Dermis microvascular lymphatic vessel endothelial cell (primary cell): ENCODE measurements at places on chromosomes 4 and X.

DNA sequence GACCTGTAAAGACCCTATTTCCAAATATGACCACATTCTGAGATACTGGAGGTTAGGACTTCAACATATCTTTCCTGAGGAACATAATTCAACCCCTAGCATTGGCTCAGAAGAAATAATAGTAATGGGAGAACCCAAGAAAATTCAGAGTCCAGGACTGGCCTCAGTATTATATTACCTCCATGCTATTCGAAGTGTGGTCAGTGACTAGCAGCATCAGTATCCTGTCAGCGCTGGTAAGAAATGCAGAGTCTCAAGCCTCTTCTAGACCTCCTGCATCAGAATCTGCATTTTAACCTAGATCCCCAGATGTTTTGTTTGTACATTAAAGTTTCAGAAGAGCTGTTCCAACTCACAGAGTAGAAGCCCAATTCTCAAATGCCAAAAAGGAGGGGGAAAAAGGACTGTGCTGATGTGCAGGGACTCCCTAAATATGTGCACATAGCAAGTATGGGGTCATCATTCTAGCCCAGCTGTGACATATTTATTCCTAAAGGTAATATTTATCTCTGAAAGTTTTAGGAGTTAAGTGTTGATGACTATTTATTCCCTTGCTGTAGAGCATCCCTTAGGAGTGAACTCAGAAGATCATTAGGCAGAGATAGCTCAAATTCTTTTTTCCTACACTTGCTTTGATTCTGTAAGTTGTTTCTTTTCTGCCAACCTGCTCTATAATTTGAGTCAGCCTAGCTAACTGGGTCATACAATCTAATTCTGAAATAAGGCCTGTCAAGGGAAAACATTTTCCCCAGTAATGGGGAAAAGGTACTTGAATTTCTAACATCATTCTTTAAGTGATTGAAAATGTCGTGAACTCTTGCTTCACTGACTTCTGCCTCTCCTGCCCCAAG, 361.9 kb downstream of the ARHGAP24 start:
- DNase-seq = no peak

- no peak for DNase-seq
Measured at GRCh38 chrX:15438332-15438731, 54.1 kb upstream of the VEGFD start.

- no peak for DNase-seq
Measured at GRCh38 chrX:6203462-6204215, 25.0 kb downstream of the NLGN4X start.

- peak; percentile 73 for DNase-seq
Measured at GRCh38 chr4:145954924-145955339, 16.3 kb upstream of the ZNF827 start.

- peak; percentile 99 for DNase-seq
Measured at GRCh38 chr4:125314676-125315575, at the start of gene FAT4. Gene FAT4, plus strand, starts transcription at chr4:125314955. Its CDS starts 1,457 bp downstream, at chr4:125316412.

GRCh38 chrX:110383414-110383813, 24.8 kb downstream of the RTL9 start:
- DNase-seq = no peak

DNA sequence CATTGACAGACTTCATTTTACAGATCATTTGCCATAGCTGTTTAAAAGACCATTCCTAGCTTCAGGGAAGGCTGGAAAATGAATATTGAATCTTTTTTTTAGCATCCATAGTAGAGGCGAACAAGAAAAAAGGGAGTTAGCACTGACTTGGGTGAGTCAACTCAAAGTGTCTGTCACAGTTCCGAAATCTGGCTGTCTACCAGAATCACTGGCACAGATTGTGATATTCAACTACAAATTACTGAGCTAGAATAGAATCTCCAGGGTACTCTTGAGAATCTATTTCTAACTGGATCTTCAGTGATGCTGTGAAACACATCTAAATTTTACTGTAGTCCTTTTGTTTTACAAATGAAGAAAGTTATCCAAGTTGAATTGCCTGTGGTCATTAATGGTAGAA, 31.5 kb downstream of the SEC24B start:
- DNase-seq = no peak

- no peak for DNase-seq
Measured at GRCh38 chr4:188660796-188661195, 521.6 kb downstream of the TRIML1 start.

- no peak for DNase-seq
Measured at GRCh38 chr4:80740375-80740774, 290.1 kb upstream of the BMP3 start.

GRCh38 chrX:2410279-2411020, 90.3 kb downstream of the DHRSX start:
- no peak for DNase-seq

DNA sequence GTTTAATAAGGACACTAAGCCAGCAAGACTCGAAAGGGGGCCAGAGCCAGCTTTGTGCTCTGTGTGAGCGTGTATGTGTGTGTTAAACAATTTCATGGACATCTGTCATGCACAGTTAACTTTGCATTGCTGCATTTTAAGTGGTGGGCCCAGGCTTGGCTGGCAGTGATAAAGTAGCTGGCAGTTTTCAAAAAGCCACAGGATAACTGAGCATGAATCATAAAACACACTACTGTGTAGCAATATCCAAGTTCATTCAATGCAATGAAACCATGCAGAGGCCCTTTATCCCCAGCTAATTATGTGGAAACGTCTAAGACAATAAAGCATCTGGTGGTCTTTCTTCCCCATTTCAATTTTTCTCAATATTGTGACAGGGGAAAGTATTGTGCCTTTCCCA, 132.9 kb downstream of the NKX6-1 start:
- no peak for DNase-seq

DNA sequence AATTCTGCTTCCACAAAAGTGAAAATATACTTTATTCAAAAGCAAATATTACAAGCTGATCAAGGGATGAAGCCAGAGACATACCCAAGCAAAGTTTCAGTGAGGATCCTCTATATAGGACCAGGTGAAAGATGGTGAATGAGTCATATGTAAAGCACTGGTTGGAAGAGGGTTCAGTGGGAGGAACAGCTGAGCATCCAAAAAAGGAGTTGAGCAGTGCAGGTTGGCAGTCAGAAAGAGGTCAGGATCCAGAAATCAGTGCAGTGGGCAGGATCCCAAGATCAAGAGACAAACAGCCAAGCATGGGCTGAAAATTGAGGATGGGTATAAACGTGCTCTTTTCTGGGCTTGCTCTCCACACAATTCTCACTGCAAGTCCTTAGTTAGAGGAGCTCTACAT, 30.3 kb downstream of the OTC start:
- DNase-seq = no peak

DNA sequence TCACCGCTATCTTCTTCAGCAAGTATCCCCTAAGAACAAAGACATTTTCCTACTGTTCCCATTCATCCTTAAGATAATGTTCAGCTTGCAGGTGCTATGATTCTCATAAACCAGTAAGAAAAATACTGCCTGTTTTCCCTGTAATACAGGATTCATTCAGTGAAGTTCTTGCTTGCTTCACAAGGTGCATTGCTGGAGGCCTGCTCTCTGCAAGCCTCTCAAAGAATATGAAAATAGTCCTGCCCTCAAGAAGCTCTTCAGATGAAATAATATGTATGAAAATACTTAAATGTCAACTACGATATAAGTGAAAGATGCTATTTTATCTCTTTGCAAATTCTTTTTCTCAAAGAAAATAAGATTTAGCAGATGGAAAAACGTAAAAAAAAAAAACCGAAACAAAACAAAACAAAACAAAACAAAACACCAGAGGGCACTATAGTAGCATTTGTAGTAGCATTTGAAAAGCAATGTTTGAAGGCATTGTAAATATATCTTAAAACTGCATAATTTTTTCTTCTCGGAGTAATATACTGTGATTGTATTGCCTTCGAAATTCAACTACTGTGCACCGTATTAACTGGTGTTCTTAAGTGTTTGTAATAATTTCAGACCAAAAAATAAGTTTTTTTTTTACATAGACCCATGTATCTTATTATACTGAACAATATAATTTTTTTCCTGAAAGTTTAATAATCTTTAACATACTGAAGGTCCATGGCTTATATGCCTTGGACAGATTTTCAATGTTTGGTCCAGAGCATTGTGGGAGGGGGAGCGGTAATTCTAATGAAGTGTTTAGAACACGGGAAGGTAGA, 26.0 kb downstream of the ADH4 start:
- no peak for DNase-seq

DNA sequence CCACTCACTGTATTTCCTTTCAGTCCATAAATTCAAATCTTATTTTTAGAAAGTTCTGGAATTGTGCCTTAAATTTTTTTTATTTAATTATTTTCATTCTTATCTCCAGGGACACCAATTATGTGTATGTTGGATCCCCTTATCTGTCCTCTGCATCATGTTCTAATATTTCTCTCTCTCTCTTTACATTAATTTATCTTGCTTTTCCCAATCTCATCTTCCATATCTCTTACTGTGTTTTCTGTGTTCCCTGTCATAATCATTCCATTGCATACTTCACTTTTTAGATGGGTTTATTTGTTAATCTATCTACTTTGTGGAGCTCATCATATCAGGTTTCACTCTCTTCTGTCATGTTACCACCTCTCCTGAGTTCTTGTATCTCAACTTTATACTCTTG, 37.4 kb downstream of the PPP2R2C start:
- DNase-seq = no peak

GRCh38 chr4:78951862-78952472, 12.7 kb upstream of the PAQR3 start:
- DNase-seq = peak; percentile 29

GRCh38 chrX:131830400-131831184, 192.5 kb upstream of the STK26 start:
- DNase-seq = peak; percentile 83

DNA sequence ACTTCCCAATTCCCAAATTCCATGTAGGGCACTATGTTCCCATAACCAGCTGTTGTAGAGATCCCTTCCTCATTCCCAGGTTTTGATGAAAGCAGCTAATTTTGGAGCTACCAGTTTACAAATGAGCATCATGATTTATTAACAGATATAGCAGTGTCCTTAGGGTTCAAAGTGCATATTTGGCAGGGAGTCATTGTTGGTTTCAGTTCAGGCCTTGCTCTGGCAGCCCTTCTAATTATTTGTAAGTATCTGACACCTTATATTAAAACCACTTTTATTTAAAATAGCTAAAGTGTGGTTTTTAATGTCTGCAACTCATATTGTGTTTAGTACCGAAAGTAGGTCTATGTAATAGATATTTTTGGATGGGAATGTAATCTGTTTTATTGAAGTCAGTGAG, 518.5 kb downstream of the TLL1 start:
- no peak for DNase-seq

DNA sequence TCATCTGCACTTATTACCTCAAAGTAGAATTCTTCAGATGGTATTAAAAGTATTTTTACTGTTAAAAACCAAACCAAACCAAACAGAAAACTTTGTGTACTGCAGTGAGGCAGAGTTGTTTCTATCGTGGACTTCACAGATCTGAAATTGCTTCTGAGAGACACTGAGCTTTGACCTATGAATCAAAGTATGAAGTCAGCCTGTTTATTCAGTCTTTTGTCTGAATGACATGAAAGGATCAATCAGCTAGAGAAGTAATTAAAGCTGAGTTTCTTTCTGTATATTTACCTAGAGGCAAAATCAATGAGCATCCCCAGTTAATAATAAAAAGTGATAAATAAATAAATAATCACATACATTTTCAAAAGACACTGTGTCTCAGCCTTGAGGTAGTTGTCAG, 2121.0 kb downstream of the PCDH7 start:
- DNase-seq = no peak

- DNase-seq = no peak
Measured at GRCh38 chrX:122270809-122271494, 913.1 kb upstream of the GRIA3 start.

DNA sequence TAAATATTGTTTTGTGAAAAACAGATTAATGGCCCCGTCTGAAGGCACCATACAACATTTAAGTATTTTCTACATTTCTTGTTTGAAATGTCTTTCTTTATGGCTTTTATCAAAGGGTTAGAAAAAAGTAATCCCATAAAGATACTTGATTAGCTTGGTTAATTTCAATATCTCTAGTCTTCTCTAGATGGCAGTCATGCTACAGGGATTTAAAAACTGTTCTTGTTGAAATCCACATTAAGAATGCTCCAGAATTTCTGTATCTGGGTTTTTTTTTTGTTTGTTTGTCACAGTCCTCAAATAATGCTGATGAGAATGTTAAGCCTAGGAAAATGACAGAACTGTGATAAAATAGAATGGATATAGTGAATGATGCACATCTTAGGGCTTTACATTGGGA, 109.0 kb upstream of the AADAT start:
- DNase-seq = no peak

DNA sequence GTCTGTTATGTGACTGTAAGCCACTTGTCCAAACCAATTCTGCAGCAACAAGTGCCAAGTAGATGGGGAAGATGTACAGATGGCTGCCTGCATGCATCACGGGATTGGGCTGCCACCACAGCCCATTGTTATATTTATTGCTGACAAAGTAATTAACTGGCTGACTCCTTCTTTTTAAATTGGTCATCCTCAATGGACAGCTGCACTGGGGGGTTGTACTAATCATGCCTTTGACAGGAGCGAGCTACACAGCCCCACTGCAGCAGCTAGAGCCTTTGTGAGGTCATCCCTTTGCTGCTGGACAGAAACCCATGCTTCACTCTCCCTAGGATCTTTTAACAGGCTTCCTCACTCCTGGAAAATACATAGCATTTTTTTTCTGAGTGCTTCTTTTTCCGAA, 146.7 kb upstream of the CXXC4 start:
- no peak for DNase-seq

GRCh38 chr4:110124711-110125110, 73.7 kb downstream of the ELOVL6 start:
- DNase-seq = no peak

GRCh38 chrX:49767236-49767635, 61.9 kb upstream of the PAGE4 start:
- DNase-seq = no peak

DNA sequence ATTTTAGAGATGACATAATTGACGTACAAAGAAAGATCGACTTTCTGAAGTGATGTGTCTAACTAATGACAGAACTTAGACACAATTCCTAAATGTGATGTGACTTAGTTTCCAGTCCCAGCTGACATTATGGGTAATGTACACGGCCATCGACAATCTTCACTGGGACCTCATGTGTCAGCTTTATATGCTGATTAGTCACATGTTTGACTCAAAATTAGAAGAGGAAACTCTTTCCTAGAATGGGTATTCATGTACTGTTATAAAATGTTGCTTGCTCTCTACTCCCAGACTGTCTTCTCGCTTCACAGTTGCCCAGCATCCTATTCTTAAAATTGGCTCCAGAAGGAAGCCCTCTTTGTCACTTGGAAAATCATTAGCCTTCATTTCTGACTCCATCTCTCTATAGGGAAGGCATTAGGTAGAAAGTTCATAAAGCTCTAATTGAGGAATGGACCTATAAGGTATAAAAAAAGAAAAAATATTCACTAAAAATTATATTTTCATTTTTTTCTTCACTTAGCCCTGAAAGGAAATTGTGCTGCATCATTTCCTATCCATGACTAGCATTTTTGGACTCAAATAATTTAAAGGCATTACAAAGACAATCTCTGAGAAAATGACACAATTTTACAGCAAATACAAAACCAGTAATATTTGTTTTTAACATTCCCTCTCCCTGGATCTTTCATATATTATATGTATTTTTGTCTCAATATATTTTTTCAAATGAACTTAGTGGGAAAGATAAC, 554.6 kb downstream of the INPP4B start:
- DNase-seq = no peak

GRCh38 chr4:33086331-33086925, 2366.3 kb downstream of the PCDH7 start:
- DNase-seq = no peak
